ENCODE measurements at places on chromosomes 3 and 15.

- no peak for DNase-seq
Measured at GRCh38 chr3:195185583-195185982, 85.4 kb downstream of the XXYLT1 start.

GRCh38 chr3:139629033-139629432 is 48.7 kb downstream of the NMNAT3 start:
- DNase-seq, result no peak

- DNase-seq, result no peak
Measured at GRCh38 chr3:39101022-39101689, 6.3 kb downstream of the GORASP1 start.

- DNase-seq, result no peak
Measured at GRCh38 chr3:69452295-69452694, 66.4 kb upstream of the FRMD4B start.

GRCh38 chr3:157190380-157190872 is 30.5 kb upstream of the CCNL1 start:
- no peak for DNase-seq

Data from chondrocyte (in vitro differentiated cells).